ENCODE measurements at places on chromosomes 12 and 14.

DNA sequence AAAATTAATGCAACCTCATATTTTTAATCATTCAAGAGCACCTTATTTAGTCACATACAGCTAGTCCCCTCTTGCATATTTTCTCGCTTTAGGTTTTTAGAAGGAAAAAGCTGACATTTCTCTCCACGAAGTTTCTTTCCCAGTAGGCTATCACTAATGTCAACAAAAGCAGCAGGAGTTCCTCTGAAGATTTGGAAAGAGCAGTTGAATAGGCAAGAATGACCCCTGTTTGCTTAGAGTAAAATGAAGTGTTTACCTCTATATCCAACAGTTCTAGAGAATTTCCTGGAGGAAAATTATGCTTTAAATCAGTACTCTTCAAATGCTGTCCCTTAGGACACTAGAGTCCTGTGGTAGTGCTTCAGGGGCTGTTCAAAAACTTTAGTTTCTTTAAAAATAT is 188.1 kb upstream of the PRKD1 start:
- no peak for DNase-seq

DNA sequence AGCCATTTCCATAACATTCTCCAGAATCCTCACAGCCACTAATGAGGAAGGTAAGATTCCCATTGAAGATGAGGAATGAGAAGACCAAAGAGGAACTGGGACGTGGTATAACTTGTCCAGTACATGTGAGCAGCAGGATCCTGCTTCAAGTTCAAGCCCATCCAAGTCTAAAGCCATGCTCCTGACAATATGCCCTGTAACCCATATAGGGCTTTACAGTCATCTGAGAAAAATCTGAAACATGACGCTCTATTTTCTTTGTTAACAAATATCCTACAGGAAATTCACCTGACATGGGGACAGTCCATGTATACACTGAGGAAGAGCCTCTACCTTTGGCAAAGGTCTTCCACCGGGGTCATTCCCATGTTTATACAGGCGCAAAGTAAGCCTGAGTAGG is 3.1 kb upstream of the ACTR6 start:
- DNase-seq, result no peak

DNA sequence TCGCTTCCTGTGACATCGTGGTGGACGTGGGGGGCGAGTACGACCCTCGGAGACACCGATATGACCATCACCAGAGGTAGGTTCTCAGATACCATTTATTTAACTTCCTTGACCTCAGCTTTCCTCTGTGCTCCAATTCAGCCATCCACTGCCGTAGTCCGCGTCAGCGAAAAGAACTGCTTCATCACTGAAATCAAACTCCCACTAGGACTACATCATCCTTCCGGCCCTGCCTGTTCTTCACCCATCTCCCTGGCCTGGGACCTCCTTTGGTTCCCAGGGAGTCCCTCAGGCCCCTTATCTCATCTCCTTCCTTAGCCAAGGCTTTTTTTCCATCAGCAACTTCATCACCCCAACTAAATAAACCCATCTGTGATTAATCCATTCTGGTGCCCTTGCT is 692 bp downstream of the MYG1 start:
- no peak for DNase-seq

DNA sequence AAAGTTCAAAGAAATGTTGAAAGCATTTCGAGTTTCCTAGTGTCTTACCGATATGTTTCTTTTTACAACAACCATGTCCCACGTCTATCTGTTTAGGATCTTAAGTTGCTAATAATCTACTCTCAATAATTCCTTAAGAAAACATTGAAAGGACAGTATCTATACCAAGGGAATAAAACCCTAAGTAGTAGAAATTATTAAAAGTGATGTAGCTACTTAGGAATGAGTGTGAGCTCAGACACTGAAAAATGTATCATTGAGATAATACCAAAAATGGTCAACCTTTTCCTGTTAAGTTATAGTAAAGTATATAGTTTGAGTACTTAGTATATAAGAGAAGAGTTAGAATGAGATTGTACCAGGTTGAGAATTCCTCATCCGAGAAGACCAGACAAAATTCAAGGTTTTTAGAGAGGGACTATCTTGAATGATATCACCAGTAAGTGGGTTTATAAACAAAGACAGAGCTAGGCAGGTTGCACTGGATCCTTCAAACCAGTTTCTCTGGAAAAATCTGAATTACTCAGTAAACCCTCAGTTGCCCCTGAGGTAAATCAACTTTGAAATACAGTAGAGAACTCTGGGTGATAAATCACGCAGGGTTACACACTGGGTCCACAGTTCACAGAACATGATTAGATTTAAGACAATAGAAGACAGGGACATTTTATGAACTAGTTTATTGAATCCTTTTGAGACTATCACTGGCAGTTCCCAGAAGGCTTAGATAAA is 96.8 kb downstream of the ERGIC2 start:
- no peak for DNase-seq

DNA sequence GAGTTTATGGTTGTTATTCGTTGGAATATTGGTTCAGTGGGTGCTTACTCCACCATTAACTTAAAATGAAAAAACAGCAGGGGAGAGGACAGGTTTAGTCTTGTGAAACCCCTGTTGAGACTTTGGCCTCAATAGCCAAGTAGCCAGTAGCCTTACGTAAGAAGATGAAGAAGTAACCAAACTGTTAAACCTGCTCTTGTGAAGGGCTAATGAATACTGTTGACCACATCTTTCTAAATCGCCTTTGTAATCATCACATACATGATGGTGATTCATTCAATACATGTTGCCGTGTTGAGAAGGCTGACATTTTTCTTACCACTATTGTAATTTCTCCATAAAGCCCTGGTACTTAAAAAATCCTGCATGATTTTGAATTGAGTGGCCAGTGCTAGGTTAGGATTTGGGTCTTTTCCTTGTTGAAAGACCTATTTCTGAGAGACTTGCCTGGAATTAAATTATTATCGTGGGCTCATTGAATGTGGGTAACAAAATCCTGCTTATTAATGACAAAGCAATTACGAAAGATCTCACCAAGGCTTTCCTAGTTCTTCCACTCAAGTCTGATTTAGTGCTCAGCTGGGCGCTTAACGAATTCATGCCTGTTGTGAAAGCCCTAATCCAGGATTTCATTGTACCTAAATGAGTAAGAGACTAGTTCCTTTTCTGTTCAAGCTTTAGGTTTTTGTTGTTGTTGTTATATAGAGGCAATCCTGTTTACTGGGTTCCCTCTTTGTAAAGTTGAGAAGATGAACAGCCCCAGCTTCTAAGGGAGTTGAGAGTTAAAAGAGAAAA is 333.1 kb downstream of the FUT8 start:
- no peak for DNase-seq

GRCh38 chr12:92411687-92412086 is 266.0 kb upstream of the BTG1 start:
- DNase-seq, result no peak

DNA sequence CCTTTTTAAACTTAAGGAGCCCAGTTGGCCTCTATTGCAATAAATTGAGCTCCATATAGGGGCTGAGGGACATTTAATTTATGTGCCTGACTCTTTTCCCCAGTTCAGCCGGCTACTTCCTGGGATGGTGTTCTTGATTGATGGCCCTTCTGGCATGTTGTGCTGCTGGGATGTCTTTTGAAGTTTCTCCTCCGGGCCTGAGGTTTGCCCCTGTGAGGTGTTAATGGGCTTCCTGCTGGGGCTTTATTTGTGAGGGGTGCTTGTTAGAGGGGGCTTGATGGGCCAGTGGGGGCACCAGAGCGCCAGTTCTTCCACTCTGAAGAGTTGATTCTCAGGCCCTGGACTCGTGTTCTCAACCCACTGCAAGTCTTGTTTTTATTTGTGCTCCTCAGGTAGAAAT is 69.6 kb downstream of the CHST11 start:
- DNase-seq, result no peak

DNA sequence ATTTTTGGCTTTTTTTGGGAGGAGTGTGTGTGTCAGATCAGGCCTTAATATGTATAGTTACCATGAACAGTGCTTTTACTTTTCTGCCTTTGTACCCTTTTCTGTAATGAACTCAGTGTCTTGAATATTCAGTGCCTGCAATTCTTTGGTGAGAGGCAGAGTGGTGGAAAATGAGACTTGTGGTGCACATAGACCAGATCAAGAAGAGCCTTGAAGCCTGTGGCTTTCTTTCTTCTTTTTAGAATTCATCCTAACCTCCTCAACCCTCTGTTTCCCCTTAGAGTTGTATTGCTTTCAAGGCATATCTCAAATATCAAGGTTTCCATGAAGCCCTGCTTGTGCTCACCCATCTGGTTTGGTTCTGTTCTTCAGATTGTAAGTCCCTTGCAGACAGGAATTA is 2.6 kb downstream of the YLPM1 start:
- DNase-seq, result no peak

- DNase-seq, result no peak
Observed at GRCh38 chr12:70157099-70157498, 86.1 kb upstream of the CNOT2 start.

DNA sequence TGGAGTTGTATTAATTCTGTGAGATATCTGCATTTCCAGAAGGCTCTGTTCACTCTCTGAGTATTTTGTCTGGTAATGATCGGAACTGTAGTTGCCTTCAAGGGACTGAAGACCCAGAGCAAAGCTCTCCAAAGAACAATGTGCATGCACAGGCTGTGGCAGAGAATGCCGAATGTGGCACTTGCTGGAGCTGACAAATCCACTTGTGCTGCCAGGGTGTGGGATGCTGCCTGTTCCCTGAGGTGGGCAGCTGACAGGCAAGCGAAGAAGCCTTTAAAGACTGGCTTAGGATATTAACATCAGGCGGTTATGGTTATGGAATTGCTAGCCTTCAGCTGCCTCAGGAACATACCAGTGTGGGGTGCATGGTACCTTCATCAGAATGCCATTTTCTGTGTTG is 419.9 kb upstream of the ATP2B1 start:
- no peak for DNase-seq

DNA sequence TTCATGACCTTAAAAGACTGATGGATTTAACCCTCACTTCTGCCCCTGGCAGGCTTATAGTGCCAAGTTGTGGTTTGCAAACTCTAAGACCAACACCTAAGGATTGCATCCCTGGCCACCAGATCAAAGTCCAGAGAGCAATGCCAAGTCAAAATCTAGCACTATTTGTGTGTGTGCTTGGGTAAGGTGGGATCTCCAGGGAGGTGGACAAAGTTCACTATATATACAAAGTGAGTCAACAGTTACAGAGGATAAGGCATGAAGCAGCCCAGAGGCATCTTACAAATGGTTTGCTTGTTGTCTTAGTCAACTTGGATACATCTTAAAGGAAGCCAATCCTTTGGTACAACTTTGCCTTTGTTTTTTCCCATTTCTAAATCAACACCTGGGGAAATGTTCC is 137.3 kb downstream of the MSRB3 start:
- DNase-seq, result no peak

GRCh38 chr12:127126260-127126628 is 1140.7 kb upstream of the TMEM132C start:
- no peak for DNase-seq

DNA sequence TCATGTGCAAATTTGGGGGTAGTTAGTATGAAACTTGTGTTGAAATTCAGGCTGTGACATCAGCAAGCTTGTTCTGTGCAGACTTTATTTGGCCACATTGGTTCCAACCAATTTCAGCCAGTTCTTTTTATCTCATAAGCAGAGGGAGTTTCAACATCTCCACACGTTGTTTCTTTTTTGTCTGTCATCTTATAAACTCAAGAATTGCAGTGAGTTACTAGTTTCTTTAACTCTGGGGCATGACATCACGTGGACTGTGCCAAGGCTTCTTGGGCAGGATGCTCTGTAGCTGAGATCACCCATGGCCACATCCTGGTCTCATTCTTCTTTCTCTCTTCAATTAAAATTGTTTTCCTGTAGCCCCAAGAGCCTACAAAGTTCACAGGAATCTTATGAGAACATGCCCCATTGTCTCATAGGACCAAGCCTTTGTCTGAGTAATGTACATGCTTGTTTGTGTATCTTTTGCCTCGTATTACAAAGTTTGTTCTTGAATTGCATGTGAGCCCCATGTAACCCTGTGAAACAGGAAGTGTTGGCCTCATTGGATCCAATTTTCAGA is 982.0 kb upstream of the TMEM132C start:
- DNase-seq, result no peak

Measured in stimulated activated CD8-positive, alpha-beta memory T cell treated with anti-CD3 and anti-CD28 coated beads, Interleukin-15, amount 100 ng/mL, for 4 hours (primary cell).